Activated naive CD4-positive, alpha-beta T cell treated with Interleukin-2 at 50 U/mL for 16 hours (primary cell): ENCODE measurements at places on chromosomes 3 and 15.

- no peak for DNase-seq
Observed at GRCh38 chr3:113571360-113571759, 39.0 kb downstream of the SIDT1 start.

GRCh38 chr15:88608607-88609181, 12.4 kb upstream of the AEN start:
- no peak for DNase-seq

- no peak for DNase-seq
Observed at GRCh38 chr3:136473716-136474326, 223.7 kb downstream of the PCCB start.

- no peak for DNase-seq
Observed at GRCh38 chr15:30963681-30964080, 27.7 kb downstream of the MTMR10 start.

DNA sequence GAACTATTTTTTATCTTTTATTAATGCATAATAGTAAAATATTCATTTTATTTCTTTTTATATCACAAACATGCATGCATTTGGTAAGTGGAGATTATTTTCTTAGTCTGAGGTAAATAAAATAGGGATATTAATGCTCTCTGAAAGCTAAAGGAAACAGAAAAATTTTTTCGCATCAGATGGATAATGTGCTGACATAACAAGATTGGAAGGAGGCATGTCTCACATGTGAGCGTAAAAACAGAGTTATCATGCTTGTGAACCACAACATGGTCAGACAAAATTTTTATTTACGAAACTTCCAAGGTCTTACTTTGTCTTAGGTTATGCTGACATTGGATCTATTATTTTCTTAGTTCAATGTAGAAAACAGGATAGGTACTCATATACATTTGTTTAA, 166.1 kb downstream of the SPATA16 start:
- no peak for DNase-seq

DNA sequence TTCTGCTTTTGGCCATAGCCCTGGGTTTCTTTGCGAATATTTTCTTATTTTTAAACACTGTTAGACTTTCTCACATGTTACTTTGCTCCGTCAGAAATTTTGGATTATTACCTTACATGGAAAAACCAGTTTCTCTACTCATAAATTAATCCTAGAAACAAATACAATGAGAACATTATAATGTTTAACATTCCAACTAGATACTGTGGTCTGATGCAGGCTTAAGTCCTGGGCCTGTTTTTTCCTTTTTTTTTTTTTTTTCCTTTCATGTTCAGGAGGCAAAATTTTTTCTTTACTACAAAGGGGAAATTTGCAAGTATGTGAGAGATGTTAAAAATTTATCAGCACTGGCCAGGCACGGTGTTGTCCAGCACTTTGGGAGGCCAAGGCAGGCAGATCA, 28.9 kb downstream of the POPDC2 start:
- DNase-seq: no peak
